ENCODE measurements at places on chromosomes 7 and 10.

DNA sequence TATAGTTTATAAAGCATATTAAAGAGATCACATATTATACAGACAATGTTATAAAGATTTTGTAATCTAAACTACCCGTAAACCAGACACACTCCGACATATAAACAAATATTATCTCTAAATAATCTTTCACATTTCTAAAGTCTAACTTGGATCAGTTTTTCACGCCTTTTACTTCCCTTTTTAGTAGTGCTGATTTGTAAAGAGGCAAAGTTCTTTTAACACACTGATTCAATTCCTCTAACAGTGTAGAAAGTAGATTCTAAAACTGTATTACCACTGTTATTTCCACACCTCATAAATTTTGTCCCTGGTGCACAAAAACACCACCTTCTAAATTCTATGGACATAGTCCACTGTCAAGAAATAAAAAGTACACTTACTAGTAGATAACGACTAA is 230.9 kb downstream of the DOCK4 start:
- no peak for DNase-seq

DNA sequence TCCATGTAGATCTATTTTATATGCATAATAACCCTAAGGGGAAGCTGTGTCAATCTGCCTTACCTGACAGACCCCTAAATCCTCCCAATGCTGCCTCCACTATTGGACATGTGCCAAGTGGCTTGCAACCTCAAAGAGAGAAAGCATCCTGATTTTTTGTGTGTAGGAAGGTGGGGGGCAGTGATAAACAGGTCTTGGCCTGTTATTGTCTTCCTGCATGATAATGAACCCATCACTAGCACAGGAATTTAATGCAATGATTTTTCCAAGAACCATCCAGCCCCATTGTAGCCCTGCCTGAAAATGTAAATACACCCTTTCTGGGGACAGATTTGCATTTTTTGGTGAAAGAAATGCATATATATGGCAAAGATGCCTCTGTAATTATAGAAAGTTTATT is 850.2 kb downstream of the LRMDA start:
- DNase-seq, result no peak

- DNase-seq, result no peak
Measured at GRCh38 chr7:128084896-128085608, 53.8 kb upstream of the LRRC4 start.

- DNase-seq, result no peak
Measured at GRCh38 chr7:130614449-130614848, 54.1 kb downstream of the COPG2 start.

DNA sequence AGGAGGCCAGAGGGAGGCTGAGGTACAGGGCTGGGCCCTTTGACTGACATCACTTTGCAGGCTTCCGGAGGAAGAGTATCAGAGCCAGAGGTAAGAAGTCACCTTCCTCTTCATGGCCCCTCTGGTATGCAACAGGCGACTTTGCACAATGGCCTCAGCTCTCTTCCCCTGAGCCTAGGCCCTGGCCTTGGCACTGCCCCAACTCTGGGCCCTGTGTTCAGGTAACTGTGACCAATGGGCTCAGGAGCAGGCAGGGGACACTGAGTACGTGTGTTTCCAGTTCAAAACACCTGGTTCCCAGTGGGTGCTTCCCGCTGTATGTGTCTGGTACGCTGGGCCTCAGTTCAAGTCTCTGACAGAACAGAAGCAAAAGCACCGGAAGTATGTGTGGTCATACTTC is 12.1 kb upstream of the PAX2 start:
- DNase-seq, result no peak

DNA sequence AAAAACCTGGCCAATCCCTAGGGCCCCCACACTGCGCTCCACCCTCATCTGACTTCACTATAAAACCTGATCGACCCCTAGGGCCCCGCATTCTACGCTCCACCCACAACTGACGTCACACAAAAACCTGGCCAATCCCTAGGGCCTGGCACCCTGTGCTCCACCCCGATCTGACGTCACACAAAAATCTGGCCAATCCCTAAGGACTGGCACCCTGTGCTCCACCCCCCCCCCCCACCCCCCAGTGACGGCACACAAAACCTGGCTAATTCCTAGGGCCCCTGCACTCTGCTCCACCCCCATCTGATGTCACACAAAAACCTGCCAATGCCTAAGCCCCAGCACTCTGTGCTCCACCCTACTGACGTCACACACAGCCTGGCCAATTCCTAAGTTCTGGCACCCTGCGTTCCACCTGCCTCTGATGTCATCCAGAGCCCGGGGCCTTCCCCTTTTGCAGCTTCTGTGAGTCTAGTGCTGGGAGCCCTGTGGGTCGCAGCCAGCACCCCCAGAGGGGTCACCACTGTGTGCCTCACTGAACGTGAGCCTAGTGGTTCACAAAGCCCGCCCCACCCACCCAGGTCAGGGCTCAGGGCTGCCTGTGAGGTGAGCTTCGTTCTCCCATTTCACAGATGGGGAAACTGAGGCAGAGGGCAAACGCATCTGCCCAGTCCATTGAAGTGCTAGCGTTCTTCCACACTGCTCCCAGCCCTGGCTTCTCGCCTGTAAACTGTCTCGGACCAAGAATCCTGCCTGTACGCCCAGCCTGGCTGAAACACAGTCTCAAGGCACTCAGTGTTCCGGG is 40.6 kb downstream of the MICALL2 start:
- DNase-seq, result no peak

DNA sequence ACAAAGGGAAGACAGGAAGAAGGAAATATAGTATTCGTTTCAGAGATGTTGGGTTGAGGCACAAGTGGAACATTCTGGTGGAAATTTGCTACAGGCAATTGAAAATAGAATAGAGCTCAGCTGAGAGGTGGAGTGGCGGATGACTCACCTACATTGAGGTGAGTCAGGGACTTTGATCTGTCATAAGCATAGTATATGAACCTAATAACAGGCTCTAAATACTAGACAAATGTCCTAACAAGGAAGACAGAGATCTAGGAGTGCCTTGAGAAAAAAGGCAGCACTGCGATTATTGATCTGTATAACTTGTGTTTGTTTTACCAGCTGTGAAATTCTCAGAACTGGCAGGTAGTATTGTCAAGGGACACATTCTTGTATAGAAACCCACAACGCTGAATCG is 907 bp upstream of the IFRD1 start:
- DNase-seq, result peak; percentile 48
